Tibial nerve (tissue), 4 donors: ENCODE measurements at places on chromosomes 1 and 21. TPM values are rescaled to one million over a fixed set of nuclear protein-coding genes. Genes with fewer than 3 reads are reported as not detected.

The KCNE2 gene
- 0.44 TPM for total RNA-seq

The DOP1B gene
- 17.7 TPM for total RNA-seq

DNA sequence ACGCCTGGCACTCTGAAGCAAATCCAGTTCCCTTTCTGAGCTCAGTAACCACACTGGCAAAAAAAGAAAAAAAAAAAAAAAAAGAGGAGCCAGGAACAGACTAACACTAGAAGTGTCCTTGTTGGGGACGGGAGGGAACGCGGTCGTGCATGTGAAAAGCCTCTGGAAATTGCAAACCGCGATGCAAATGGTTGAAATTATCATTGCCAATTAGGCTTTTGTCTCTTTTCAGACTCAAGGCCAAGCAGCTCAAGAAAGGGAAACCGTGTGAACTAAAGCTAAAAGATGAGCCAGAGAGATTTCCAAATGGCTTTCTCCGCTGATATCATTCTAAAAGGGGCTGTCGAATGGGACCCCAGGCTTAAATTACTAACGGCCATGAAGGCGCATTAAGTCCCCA is 13.5 kb downstream of the TRABD2B start:
- no peak for DNase-seq

GRCh38 chr1:71687376-71687775 is 595.0 kb downstream of the NEGR1 start:
- DNase-seq: no peak

DNA sequence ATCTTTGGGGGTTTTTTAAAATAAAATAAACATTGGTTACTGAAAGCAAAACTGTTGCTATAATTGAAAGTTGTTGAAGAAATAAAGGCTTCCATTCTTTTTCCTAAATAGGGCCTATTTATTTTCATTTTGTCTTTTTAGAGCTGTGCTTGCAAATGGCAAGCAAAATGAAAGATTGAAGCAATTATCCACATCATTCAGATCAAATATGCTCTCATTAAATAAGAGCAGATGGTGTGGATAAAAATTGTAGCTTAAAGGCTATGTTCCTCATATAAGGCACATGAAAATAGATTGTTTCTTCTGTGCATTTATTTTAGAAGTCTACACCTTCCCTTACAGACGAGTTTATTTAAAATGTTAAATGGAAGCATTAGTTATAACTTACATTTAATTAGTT is 1317.7 kb downstream of the MRPL39 start:
- DNase-seq: no peak

DNA sequence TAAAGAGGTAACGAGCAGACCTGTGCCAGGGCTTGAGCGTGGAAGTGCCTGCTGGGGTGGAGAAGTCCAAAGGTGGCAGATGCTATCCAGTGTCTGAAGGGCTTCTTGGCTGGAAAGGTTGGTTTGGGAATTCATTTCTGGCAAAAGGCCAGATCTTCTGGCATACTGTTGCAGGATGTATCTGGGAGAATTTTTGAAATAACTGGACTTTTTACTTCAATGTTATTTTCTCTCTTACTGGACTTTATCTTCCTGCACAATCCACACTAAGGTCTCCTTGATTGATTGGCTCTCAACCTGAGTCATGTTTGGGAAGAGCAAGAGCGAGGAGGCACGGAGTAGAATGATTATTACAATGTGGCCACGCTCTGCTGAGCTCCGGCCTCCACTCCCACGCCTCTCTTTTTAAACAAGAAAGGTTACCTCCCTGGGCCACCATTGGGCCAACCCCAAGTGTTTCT is 278.4 kb downstream of the TM2D1 start:
- DNase-seq: no peak

DNA sequence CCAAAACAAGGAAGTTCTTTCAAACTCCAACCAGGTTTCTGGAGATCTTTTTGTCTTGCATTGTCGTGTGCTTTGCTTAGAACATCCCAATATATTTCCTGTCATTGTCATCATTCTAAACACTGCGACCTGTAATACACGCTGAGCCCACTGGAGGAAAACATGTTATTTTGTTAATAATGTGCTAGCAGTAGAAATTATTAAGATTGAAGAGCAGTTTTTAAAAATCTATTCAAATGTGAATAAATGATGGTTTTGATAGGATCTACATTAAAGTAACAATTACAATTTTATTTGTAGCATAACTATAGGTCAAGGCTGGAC is 268.5 kb downstream of the PTPRC start:
- no peak for DNase-seq

DNA sequence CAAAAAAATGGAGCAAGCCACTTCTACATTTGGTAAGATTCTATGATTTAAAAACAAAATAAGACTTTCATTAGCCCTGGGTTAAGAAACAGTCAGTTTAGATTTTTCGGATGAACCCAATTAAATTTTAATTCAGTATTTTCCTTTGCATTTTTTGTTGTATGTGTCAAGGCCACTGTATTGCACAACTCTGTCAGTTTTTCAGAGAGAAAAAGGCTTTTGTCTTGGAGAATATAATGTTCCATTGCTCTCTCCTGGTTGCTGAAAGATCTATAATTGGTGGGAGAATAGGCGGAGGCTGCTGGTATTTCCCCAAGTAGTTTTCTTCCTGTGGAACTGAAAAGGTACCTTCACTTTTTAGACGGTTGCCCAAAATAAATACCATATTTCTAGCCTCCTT is 84.6 kb downstream of the NEGR1 start:
- no peak for DNase-seq

DNA sequence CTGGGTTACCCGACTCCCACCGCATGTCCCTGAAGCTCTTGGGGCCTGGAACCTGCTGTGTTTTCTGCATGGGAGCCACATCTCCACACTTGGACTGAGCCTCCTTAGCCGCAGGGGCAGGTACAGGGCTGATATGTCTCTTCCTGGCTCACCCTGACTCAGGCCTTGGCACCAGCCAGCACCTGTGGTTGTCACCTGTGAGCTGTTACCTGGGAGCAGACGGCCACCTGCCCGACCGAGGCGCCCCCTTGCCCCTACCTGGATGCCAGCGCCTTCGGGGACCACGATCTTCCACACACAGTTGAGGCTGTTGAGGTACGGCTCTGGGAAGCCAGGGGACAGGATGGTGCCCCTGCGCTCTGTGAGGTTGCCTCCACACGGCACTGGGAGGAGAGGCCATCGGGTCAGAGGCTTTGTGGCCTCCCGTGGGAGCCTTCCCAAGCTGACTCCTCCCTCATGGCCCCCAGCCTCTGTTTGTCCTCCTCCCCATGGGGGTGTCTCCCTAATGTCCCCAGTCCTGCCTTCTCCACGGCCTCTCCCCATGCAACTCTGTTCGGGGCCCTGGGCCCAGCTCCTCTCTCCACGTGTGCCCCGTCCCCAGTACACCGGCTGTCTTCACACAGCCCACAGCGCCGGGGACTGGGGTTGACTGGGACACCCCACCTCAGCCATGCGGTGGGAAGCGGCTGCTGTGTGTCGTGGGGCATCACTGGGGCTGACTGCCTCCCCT is 152.0 kb downstream of the ZSCAN20 start:
- no peak for DNase-seq

DNA sequence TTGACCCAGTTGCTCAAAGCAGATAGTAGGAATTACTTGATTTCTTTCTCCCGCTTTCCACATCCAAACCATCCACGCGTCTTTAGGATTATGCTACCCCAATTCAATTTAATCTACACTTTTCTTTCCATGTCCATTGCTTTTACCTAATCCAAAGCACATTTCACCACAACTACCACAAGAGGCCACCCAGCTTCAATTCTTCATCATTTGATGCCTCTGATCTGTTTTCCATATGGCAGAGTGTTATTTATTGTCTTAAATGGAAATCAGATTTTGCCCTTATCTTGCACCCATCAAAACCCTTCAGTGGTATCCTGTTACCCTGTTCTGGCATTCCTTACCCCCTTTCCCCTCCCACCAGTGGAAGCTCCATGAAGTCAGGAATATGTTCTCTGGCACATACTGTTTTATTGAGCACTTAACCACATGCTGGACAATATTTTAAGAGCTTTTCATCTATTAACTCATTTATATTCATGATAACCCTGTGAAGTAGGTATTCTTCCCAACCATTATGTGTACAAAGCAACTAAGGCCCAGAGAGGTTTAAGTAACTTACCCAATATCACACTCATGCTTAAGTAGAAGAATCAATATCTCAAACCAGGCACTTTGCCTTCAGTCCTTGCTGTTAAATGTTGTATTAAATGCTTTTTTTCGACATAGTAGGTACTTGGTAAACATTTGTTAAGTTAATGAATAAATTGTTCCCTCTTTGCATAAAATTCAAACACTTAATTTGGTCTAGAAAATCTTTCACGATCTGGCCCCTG is 34.6 kb downstream of the CLIC4 start:
- DNase-seq: no peak

DNA sequence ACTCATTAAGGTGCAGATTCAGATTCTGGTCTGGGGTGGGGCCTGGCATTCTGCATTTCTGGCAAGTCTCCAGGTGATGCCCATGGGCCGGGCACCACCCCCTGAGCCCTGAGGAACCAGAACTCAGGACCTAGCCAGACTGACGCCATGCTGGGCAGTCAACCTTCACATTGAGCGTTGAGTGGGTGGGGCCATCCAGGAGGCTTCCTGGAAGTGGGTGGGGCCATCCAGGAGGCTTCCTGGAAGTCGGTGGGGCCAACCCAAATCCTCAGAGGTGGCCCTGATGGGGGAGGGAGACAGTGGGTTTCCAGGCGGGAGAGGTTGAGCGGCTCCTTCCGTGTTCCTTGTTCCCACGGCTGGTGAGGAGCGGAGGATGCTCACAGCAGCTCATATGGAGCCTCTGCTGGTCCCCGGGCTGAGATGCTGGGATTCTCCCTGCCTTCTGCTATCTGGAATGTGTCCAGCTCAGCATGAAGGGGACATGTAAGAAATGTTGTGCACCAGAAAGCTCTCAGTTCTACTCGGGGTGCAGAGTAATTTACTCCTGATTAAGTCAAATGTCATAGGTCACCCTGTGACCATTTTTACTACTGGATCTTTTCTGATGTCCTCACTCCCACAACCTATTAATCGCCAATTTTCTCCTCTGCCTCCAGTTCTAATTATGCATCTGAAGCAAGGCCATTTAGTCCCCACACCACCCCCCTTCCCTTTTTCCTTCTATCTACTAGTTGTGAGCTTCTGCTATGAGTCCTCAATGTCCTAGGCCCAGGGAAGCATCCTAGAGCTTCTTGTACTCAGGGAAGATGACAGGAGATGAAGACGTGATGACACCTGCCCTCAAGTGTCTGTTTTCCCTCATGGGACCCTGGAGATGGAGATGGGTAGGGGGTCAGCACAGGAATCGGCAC is 435.4 kb downstream of the PTPRU start:
- DNase-seq: no peak
